ENCODE measurements at places on chromosomes 7 and 10.

DNA sequence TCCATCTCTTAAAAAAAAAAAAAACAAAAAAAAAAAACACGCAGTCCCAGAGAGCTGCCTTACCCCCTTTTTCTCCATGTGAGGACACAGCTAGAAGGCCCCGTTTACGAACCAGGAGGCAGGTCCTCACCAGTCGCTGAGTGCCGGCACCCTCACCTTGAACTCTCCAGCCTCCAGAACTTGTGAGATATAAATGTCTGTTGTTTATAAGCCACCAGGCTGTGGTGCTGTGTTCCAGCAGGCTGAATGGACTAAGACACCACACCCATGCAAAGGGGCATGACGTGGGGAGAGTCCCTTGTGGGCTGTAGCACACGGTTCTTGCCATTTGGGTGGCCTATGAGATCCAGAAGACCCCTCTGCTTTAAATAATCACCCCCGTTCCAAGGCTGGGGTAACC, 17.2 kb downstream of the ECHDC3 start:
- no peak for DNase-seq

DNA sequence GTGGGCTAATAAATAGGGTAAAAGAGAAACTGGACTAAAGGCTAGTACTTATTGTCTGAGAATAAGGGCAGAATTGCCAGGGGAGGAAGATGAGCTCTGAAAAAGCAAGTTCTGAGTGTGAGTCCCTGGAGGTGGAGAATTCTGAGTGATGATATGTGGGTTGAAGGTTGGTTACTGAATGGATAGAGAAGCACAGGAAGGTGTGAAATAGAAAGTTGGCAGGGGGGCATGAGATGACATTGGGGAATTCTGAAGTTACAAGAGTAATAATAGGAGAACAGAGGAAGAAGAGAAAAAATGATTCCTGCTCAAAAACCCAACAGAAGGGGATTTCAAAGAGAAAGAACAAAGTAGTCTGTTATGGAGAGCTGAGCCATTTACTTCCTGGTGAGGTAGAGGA, 76.9 kb downstream of the PRKCQ start:
- no peak for DNase-seq

DNA sequence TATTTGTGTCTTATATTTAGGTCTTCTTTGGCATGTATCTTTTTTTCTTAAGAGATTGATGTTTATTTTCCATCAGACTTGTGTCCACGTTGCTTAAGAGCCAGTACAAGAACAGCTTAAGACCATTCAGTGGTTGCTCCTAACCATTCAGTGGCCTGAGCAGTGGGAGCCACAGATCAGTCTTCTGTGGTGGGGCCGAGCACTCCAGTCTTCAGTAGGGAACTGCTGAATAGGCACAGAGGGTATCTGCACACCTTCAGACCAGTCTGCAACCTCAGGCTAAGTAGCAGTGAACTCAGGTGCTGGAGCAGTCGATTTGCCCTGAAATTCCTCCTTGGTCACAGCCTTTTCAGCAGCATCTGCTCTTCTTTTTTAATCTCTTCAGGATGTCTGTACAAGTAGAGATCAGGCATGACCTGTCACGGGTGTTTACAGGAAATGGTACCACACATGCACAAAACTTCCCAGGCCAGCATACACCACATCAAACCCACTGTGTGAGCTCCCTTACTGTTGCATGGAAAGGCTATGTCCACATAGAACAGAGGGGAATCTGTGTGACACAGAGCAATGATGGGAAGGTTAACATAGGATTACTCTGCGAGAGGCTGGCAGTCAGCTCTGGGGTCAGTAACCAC, 51.5 kb downstream of the FAM107B start:
- DNase-seq: peak; percentile 1

GRCh38 chr10:11631890-11632587, 20.6 kb upstream of the USP6NL start:
- DNase-seq: no peak

DNA sequence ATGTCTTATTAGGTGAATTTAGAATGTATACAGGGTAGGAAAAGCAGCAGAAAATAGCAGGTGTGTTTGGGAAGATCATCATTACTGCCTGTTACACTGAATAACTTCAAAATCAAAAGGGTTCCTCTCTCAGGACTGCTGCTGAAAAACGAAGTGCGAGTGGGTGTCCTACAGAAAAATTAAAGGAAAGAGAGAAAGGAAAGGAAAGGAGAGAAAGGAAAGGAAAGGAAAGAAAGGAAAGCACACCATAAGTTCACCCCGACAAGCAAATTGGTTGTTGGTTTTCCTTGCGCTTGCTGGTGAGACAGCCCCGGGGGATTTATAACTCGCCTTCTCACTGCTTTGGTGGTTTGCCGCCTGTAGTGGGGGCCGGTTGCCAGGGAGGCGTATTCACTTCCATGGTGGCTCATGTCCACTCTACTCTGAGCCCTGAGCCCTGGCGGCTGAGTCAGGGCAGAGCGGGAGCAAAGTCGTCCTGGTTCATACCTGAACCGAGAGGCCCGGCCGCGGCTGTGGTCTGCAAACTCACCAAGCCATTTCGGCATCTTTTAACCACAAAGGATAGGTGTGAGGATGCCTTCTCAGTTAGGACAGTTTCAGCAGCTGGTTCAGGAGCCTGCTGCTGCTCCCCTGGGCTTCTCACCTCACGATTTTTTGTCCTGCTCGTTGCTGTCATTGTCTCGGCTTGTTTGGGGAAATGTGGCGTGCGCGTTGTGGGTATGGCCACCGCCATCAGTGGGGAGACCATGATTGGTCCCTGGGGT, 26.1 kb downstream of the INPP5A start:
- no peak for DNase-seq

DNA sequence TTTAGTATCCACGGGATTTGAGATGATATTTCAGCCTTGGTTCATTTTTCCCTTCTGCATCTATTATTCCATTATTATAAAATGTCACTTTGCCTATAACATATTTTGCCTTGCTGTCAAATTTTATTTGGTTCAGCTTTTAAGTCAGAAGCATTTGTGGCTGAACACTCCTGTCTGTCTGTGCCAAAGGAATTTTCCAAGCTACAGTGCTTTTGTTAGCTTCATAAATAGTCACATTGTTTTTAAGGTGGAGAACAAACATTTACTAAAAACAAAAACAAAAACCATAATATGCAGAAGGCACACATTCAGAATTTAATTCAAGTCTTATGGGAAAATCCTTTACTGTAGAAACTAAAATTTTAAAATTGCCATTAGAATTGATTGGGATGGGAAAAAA, 33.8 kb upstream of the ELMO1 start:
- no peak for DNase-seq

DNA sequence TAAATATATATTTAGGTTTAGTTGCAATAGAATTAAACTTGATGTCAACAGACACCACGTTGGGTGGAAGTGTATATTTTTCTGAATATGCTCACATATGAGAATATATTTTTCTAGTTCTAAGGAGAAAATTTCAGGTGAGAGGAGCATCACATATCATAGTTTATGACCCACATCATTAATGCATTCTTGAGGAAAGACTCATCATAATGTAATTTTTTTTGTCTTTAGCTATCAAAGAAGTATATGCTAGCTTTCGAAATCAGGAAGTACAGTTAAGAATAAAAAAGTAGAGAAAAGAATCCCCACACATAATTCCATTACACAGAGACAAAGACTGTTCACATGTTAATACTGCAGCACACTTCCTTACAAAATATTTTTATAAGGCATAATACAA, 30.4 kb downstream of the A1CF start:
- no peak for DNase-seq

DNA sequence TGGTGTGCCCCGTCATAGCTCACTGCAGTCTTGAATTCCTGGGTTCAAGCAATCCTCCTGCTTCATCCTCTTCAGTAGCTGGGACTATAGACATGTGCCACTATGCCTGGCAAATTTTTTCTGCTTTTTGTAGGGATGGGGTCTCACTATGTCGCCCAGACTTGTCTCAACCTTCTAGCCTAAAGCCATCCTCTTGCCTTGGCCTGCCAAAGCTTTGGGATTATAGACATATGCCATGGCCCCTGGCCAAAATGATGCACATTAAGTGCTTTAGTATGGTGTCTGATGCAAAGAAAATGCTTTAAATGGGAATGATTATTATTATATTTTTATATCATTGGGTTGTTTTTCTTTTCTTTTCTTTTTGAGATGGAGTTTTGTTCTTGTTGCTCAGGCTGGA, 33.2 kb upstream of the VCL start:
- no peak for DNase-seq

DNA sequence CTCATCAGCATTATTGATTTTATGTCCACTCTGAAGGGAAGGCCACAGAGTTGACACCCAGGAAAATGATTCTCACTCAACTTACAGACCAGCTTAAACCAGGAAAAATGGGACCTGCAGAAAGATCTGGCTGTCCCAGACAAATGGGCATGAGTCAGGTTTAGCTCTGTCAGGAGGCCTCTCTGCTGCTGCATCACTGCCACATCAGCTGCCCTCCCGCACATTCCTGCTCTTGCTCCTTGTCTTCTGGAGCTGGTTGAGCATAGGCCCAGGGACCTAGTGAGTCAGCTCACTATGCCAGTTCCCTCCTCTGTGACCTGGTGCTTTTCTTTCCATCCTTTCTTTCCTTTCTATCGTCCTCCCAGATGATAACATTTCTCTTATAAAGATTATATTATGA, 18.8 kb upstream of the SMNDC1 start:
- DNase-seq: no peak

- DNase-seq: no peak
Observed at GRCh38 chr7:14197280-14197679, 207.8 kb upstream of the ETV1 start.

DNA sequence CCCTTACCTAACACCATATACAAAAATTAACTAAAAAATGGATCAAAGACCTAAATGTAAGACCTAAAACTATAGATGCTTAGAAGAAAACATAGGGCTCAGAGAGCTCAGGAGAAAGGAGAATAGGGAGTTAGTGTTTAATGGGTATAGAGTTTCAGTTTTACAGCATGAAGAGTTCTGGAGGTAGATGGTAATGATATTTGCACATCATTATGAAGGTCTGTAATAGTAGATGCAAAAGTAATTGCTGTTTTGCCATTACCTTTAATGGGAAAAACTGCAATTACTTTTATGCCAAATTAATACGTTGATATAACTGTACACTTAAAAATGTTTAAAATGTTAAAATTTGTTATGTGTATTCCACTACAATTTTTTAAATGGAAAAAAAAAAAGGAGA, 39.2 kb upstream of the NANOS1 start:
- DNase-seq: no peak

DNA sequence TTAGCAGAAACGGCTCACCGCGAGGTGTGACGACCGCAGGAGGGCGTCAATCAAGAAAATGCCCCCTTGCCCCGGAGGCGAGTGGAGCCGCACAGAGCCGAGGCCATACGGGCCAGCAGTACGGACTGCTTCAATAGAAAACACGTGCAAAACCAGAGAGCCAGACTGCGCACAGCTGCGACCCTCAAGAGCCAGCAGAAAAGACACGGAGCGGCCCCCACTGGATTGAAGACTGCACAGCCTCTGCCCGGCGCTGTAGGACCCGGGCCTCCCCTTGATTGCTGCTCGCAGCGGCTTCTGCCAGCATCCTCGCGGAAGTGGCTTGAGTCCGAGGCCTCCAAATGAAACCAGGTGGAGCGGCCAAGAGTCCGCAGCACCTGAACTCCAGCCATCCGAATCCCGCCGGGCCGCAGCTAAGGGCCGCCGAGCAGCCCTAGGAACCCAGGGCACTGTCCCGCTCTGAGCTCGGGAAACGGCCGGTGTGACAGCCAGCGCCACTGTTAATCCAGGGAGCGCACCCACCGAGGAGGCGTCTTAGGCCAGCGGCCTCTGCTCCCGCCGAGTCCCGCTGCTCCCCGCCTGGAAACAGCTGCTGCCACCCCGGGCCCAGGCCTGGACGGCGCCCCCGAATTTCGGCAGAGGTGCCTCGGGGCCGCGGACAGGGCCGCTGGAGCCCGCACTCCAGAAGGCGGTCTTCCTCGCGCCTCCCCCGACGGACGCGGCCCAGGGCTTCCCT, 660 bp upstream of the HHEX start:
- no peak for DNase-seq

DNA sequence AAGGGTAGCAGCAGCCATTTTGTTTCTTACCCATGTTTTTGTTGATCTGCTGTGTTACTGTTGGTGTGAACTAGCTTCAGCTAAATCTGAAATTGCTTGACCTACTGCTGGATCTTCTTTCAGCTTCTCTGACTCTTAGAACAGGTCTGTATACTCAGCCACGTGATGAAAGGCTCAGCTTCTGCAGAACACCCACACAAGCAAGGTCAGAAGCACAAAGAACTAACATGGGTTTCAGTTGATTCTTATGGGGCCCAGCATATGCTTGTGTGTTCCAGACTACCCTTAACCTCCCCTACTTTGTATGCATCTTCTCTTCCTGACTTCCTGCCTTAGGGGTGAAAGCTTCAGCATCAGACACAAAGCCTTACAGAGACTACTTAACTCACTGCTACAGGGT, 186.8 kb downstream of the HGF start:
- no peak for DNase-seq

DNA sequence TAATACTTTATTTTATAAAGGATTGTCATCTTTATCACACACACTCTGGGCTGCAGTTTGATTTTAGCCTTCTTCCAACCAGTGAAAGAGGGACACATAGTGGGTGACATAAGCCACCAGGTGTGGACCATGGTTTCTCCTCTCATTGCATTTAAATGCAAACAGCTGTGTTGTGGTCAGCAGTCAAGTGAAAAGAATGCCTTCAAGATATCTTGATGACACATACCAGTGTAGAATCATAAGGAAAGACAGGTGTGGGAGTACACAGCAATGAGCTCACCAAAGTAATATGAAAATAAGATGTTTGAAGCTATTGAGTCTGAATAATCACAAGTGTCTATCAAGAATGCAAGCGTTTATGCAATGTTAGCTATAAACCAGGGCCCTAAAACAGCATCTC, 580.0 kb downstream of the XPNPEP1 start:
- DNase-seq: no peak

DNA sequence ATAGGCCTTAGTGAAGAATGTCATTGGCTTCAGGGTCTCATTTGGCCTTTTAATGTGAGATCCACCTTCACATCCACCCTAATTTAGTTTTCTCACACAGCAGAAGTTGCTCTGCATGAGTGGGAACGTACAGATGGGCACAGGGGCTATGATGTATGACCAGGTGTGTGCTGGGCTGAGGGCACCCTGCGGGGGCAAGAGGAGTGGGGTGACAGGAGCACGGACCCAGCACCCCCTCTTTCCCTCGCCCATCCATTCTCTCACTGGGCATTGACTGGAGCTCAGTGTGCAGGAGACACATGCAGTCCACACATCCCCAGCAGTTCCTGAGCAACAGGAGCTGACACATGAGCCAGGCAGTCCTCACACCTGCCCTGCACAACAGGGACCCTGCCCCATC, 95.1 kb upstream of the PPP2R2D start:
- DNase-seq: no peak

DNA sequence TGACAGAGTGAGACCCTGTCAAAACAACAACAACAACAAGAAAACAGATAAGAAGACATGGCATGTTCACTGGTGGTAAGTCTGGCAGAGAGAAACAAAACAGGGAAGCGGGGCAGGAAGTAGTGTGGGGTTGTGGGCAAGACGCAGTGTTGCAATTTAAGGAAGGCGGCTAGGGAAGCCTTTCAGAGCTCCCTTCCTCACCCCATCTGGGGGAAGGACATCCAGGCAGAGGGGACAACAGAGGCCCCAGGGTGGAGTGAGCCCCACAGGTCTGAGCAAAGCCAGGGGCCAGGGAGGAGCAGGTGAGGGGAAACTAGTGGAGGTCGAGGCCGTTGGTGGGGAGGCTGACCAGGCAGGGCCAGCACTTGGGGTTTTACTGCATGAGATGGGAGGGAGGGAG, 16.8 kb downstream of the LAT2 start:
- DNase-seq: no peak

Data from stimulated activated CD8-positive, alpha-beta memory T cell treated with anti-CD3 and anti-CD28 coated beads, Interleukin-7, amount 100 ng/mL, for 4 hours (primary cell).